Mesendoderm (in vitro differentiated cells): ENCODE measurements at places on chromosomes 5 and 9.

DNA sequence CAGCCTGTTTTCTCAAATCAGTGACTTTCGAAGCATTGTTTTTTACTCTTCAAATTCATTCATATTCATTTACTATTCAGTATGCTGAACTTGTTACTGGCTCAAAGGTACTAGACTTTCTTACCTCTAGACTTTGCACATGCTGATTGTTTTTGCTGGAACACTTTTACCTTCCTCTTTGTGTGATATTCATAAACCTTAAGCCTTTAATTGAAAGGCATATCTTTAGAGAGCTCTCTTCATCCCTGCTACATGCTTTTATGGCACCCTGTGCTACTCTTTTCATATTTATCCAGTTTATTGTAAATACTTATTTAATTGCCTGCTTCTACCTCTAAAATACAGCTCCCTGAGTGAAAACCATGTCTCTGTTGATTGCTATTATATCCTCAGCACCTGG, 48.7 kb upstream of the LRRC19 start:
- no peak for DNase-seq

- DNase-seq = no peak
Observed at GRCh38 chr9:121183666-121184423, 17.8 kb downstream of the RAB14 start.

- no peak for DNase-seq
Observed at GRCh38 chr9:112864982-112865381, 25.7 kb downstream of the SLC46A2 start.

DNA sequence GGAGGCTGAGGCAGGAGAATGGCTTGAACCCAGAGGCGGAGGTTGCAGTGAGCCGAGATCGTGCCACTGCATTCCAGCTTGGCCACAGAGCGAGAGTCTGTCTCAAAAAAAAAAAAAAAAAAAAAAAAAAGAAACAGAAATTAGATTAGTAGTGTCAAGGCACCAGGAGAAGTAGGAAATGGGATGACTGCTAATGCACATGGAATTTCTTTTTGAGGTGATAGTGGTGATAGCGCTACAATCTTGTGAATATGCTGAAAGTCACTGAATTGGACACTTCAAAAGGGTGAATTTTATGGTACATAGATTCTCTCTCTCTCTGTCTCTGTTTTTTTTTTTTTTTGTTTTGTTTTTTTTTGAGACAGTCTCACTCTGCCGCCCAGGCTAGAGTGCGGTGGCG, 42.1 kb upstream of the SUB1 start:
- DNase-seq = no peak

DNA sequence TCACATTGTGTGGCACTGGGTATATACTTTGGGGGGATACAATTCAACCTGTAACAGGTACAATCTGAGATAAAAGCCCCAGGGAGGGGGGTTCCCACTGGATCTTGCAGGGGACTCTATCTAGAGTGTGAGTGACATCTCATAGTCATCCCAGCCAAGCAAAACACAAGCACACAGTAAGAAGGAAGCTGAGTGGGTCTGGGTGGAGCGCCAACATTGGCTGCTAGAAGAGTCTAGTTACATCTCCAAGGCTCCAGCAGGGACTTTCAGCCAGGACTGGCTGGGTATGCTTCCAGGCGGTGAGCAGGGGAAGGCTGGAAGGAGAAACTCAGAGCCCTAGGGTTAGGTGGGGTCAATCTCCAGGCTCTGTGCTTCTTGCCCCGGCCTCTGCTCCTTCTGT, 53.0 kb downstream of the IL31RA start:
- no peak for DNase-seq

DNA sequence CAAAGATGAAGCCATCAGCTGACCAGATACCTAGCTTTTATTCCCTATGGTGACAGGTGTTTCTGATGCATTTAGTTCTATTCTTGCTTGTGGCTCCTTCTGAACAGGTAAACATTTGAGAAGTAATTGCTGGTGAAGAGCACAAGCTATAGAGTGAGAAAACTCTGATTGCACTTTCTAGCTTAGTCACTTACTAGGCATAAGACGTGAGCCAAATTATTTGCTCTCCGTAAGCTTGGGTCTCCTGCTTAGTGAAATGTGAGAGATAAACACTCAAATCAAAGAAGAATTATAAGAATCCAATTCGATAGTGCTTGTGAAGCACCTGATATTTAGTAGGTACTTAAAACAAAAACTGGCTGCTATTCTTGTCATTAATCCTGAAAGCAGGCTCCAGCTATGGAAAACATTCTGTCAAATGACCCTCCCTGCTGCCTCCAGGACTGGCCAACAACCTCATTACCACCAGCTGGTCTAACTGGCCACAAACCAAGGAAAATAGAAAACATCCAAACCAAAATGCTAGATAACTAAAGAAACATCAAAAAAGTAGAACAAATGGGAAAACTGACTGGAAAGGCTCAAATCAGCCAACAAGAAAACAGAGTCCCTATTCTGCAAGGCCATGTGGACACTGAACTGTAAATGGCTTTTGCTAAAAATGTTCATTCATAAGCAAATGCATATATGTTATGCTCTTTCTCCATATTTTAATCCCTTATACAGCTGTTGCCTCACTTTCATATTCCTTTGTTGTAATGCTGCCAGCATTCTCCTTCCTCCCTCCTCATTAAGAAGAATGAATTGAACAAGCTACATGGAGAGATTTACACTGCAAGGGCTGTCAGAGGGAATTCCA, 616.1 kb downstream of the DTWD2 start:
- no peak for DNase-seq

- no peak for DNase-seq
Observed at GRCh38 chr5:96293966-96294883, 138.8 kb downstream of the PCSK1 start.

GRCh38 chr9:129284607-129285291, 106.7 kb upstream of the IER5L start:
- no peak for DNase-seq
